Stimulated activated CD8-positive, alpha-beta memory T cell treated with anti-CD3 and anti-CD28 coated beads, Interleukin-4, amount 100 ng/mL, for 1 hour (primary cell): ENCODE measurements at places on chromosomes 11 and 22.

GRCh38 chr11:113991170-113991569 lies 16.3 kb downstream of the HTR3A start:
- DNase-seq: no peak

DNA sequence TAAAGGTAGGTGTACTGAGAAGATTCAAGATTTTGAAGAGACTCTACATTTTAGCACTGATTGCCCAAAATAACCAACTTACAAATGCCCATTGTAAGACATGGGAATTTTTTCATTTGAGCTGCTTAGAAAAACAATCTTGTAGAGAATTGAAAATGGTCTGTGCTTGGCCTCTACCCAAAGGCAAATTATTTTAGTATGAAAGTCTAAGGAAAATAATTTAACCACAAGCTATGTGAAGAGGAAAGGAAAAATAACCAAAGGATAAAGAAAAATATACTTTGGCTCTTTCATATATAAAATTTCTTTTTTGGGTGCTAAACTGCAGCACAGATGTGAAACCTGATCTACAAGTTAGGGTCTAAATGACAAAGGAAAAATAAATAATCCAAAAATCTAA lies 54.9 kb downstream of the ME3 start:
- no peak for DNase-seq

GRCh38 chr11:114466742-114467141 lies 27.5 kb downstream of the REXO2 start:
- DNase-seq: no peak

DNA sequence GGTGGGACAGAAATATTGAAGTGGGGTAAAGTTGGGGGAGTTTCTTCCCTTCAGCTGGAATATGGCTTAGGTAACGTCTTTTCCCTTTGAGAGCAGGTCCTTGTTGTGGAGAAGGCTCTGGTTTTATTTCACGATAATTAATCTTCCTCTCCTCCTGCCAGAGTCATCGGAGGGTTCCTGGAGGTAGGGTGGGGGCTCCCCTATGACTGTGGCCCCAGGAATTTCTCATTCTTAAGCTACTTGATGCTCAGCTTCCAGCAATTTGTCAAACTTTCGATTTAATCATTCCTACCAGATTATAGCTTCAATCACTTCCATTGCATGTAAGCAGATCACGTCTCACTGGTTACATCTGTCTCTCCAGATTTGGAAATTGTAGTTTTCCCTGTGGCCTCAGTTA lies 242.8 kb upstream of the PLET1 start:
- no peak for DNase-seq

- DNase-seq: no peak
These were observed 24.5 kb downstream of the ARHGAP1 start for GRCh38 chr11:46675949-46676348.

DNA sequence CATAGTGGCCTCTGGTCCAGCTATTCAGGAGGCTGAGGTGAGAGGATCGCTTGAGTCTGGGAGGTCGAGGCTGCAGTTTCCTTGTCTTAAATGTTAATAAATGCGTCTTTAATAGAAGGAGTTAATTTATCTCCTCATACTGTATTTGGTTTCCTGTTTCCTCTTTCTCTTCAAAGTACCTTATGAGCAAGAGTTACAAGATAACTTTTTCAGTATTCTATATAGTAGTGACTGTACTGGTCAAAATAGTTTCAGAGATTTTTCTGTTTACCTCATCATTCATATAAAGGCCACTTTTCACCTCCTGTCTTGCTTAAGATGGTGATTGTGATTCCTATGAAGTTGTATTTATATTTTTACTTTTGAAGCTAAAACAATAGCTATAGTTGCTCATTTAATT lies 50.9 kb downstream of the MCAM start:
- no peak for DNase-seq

- DNase-seq: no peak
These were observed 847.9 kb upstream of the ANO3 start for GRCh38 chr11:25483915-25484635.

DNA sequence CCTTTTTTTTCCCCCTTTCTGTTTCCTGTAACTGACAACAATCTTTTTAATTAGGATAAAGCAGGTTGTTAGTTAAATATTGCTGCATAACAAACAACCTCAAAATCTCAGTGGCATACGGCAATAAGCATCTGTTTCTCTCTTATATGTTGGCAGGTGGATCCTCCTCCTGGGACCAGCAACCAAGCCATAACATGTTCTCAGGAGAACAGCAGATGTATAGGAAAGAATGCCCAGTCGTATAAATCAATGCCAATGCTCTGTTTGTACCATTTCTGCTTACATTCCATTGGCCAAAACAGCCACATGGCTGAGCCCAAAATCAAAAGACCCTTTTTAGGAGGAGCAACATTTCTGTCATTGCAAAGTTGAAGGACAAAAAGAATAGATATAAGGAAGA lies 445.7 kb downstream of the AASDHPPT start:
- no peak for DNase-seq

DNA sequence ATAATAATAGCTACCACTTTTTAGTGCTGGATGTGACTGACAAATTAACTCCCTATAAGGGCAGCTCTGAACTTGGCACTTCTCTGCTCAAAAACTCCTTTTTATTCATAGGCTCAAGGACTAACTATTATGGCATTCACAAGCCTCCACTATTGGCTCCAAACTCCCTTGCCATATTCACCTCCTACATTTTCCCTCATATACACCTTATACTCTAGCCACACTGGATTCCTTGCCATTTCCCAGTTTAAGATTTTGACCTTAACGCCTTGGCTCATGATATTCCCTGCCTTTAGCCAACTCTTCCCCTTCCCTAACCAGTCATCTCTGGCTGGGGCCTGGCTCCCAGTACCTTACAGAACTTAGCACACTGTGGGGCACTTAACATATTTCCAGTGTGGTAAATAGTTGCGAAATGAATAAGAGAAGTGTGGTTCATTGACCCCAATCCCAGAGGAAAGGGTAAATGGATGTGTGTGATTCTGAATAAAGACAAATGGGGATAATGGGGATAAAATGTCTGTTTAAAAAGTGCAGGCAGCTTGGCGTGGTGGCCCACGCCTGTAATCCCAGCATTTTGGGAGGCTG lies 40.0 kb upstream of the SORL1 start:
- DNase-seq: no peak

GRCh38 chr11:130109386-130109785 lies 39.7 kb downstream of the APLP2 start:
- no peak for DNase-seq

DNA sequence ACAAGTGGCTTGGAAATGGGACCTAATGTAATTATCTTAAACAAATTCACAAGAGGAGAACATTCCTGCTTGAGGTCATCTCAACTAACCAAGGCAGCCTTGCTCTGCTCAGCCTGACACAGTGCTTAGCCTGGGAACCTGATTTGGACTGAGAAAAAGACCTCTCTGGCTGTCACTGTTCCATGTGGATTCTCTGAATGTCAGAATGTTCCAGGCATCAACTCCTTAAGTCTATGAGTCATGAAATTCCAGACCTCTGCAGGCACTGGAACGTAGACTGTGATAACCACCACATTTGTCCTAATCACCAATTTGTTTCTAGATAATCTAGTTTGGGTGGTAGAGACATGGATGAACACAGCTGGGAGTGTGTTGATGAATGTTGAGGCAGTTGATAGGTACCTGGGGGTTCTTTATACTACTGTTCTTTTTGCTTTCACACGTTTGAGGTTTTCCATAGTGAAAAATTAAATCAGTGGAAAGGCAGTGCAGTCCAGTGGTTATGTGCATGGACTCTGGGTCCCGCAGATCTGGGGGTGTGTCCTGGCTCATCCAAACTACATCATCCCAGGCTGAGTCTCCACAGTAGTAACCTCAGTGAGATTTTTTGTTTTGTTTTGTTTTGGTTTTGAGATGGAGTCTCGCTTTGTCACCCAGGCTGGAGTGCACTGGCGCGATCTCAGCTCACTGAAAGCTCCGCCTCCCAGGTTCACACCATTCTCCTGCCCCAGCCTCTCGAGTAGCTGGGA lies 269.6 kb downstream of the MN1 start:
- no peak for DNase-seq

DNA sequence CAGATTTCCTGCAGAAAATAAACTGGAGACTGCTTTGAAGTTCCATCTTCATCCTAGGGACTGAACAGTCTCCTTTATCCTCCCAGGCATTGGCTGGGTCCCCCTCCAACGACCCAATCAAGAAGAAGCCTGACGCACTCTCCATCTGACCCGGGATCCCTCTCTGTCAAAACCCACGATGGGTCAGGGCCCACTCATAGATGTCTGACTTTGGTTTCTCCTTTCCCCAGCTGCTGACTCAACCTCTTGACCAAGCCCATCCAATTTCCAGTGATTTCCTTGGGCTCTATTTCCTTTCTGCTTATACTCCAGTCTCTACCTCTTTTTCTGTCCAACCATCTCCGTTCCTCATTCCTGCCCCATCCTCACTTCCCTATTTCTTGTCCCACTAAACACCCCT lies 189.7 kb downstream of the MIAT start:
- no peak for DNase-seq

DNA sequence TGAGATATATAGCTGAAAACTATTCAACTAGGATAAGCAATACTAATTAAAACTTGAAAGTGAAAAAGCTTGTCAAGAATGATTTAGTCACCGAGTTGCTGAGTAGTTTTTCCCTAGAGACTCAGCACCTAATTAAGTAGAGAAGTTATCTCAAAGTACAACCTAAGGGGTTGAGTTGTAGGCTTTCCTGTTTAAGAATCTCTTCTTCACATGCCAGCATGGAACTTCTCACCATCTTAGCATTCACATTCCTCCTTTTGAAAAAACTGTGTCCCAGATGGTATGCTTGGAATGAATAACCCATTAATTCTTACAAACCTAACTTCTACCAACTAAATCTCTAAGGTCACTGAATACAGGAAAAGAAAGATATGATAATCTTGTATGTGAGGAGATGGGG lies 303.3 kb upstream of the ZC3H12C start:
- no peak for DNase-seq

GRCh38 chr22:41563051-41563711 lies 2.4 kb downstream of the CSDC2 start:
- DNase-seq: no peak

GRCh38 chr11:115378557-115378956 lies 125.7 kb downstream of the CADM1 start:
- DNase-seq: no peak

GRCh38 chr11:1630271-1630670 lies 696 bp downstream of the KRTAP5-5 start:
- DNase-seq: no peak

DNA sequence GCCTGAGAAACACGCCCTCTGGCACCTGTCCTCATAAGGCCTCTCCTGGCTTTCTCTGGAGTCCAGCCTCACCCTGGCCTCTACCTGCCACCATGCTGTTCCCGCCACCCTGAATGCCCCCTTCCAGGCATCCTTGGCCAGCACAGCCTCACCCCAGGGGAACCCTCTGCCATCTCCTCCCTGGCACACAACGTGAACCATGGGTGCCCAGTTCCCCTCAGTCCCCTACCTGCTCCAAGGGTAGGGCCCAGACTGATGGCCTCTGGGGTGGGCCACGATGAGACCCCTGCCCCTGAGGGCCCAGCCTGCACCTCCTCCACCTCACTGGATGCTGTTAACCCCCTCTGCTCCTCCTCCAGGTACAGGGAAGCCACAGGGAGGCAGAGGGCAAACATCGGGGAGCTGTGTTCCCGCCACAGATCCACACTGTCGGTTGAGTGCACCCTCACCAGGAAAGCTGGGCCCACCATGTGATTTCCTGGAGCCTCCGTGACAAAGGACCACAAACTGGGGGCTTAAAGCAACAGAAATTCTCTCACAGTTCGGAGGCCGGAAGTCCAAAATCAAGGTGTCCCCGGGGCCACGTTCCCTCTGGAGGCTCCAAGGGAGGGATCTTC lies 169.6 kb downstream of the BRD1 start:
- DNase-seq: no peak

DNA sequence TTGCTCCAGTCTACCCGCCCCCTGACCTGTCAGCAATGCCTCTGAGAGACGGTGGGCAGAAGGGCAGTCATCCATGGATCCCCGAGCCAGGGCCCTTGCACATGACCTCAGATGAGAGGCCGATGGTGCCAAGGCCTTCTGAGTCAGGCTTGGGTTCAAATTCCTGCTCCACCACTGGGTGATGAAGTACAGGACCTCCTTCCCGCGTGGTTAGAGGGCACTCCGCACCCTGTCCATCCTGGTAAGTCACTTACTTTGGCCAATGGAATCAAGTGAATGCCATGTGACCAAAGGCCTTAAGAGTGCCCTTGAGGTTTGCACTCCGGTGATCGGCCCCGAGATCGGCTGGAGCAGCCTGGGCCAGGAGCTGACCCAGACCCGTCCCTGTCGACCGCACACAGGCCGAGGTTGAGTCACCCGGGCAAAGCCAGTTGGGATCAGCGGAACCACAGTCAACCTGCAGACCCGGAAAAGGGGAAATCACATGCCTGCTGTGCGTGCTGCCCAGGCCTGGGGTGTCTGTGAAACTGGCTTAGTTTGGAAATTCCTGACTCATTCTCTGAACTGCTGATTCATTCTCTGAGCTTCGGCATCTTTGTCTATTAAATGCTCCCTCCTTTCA lies 48.9 kb downstream of the RTL6 start:
- no peak for DNase-seq

- no peak for DNase-seq
These were observed 742.9 kb downstream of the LRRC4C start for GRCh38 chr11:40716344-40717130.

GRCh38 chr22:29081517-29082236 lies 8.8 kb downstream of the KREMEN1 start:
- DNase-seq: no peak

DNA sequence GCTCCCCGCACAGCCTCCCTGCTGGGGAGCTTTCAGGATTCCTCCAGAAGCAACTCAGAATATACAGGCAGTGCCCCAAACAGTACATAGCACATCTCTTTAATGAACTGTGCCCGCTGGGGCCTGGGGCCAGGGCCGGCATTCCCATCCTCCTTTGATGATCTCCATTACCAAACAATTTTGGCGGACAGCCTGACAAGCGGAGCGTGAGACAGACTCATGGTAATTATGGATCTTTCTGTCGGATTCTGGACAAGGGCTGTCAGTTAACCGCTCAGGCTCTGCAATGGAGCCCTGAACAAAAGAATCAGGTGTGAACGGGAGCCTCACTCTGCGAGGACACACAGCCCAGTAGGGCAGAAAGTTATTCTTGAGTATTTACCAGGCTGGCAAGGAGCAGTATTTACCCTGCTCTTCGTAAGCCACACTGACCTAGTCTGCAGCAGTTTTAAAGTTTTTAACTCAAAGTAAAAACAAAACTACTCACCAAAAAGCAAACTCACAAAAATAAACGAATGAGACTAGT lies 174.0 kb downstream of the TBC1D22A start:
- no peak for DNase-seq

DNA sequence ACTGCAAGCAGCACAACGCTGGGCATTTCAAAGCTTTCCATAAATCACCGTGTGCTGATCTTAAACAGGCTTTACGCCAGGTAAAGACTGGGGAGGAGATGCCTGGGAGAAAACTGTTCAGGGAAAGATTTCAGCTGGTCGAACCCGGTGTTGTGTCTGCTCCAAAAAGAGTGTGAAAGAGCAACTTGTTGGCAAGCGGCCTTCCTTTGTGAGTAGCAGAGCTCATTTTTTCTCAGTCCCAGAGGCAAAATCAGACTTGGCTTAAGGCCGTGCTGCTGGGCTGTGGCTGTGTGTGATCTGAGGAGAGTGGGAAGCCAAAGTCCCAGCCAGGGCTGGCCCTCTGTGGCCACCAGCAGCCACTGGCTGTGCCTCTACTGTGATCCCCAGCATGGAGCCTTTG lies 75.7 kb upstream of the E2F8 start:
- DNase-seq: no peak

- DNase-seq: no peak
These were observed 283.0 kb downstream of the RAB38 start for GRCh38 chr11:87892291-87892690.
